Left lung (tissue), 14 donors: ENCODE measurements at places on chromosomes 12 and 14. TPM values are rescaled to one million over a fixed set of nuclear protein-coding genes. Genes with fewer than 3 reads are reported as not detected.

DNA sequence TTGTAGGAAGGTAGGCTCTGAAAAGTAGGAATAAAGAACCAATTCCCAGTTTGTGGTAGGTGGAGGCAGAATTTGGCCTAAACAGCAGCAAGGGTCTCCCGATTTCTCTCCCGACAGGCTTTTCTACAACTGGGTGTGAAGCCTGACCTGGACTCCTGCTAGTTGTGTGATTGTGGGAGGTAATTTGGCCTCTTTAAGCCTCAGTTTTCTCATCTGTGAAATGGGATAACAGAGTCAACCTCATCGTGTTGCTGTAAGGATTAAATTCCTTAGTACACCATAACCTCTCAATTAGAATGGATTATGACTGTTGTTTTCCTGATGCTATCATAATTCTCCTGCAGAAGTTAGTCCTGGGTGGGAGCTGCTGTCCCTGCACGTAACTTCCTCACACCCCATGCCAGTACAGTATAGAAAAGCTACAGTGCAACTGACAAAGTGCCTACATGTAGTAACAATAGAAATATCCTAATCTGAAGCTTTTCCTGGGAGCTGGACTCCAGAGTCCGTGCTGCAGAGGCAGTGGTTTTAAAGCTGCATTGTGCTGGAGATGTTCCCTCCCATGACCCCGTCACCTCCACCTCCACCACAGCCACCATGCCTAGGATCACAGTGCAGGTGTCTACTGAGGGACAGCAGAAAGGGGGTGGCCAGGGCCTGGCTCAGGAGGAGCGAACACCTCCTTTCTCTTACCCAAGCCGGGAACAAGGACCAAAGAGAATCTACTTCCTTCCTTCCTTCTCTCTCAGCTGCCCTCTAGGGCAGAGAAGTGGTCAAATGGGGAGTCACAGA, 76.5 kb downstream of the FBXL14 start:
- H3K36me3 ChIP-seq, result no peaks in the 10 kb centered on the region
- H3K27ac ChIP-seq, result no peak overlapping the region
- DNase-seq, result no peak
- no peak overlapping the region for H3K4me3 ChIP-seq

- no peak overlapping the region for H3K27ac ChIP-seq
- H3K4me1 ChIP-seq, result no peaks in the 10 kb centered on the region
- no peak overlapping the region for H3K4me3 ChIP-seq
Observed at GRCh38 chr12:42683933-42684801, 94.6 kb upstream of the PRICKLE1 start.

DNA sequence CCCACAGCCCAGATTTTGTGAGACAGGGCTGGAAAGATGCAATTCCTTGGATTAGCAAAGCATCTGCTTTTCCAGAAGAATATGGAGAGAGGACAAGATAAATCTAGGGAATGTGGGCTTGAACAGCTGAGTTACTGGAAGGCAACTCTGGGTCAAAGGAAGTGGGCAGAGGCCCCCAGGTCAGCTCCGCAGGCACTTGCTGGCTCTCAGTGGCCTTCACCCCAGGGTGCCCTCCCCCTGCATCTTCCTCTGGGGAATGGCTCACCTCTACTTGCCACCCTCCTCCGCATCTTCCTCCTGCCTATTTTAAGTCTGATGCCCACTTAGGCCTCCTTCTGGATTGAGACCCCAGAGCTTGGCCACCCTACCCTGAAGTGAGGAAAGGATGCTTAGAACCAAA, 10.5 kb upstream of the PNMA1 start:
- peak overlapping the region; percentile 80 for H3K27ac ChIP-seq
- H3K27me3 ChIP-seq, result no peaks in the 10 kb centered on the region
- H3K4me3 ChIP-seq, result no peak overlapping the region
- peaks cover 84% of the 10 kb centered on the region for H3K36me3 ChIP-seq
- peaks cover 59% of the 10 kb centered on the region for H3K4me1 ChIP-seq
- no peak for DNase-seq

- no peak overlapping the region for H3K27ac ChIP-seq
- no peaks in the 10 kb centered on the region for H3K27me3 ChIP-seq
- H3K4me3 ChIP-seq, result no peak overlapping the region
- peaks cover 83% of the 10 kb centered on the region for H3K36me3 ChIP-seq
- no peaks in the 10 kb centered on the region for H3K4me1 ChIP-seq
- DNase-seq, result no peak
Observed at GRCh38 chr14:39033371-39033770, 69.7 kb downstream of the SEC23A start.

DNA sequence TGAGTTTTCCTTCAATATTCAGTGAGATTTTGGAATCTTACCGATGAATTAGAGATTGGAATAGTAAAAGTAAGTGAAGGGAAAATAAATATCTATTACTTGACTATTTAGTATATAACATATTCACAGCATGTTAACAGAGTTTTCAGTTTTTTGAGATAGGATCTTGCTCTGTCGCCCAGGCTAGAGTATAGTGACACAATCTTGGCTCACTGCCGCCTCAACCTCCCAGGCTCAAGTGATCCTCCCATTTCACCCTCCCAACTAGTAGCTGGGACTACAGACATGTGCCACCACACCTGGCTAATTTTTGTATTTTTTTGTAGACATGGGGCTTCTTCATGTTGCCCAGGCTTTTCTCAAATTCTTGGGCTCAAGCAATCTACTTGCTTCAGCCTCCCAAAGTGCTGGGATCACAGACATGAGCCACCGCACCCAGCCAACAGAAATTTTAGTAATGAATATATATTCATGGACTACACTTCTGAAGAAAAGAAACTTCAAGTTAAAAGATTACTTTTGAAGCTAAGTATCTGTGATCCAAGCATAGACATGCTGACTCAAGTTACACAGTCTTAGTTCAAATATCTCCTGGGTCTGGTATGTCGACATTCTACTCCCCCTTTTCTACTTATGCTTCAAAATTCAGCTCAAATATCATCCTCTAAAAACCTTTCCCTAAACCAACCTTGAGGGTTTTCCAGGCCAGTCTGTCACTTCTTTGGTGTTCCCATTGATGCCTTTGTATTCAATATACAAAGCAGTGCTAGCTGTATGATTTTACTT, 13.8 kb downstream of the UBE2N start:
- no peaks in the 10 kb centered on the region for H3K36me3 ChIP-seq
- no peak for DNase-seq
- H3K27ac ChIP-seq, result no peak overlapping the region
- no peaks in the 10 kb centered on the region for H3K27me3 ChIP-seq
- H3K4me1 ChIP-seq, result peaks cover 71% of the 10 kb centered on the region

GRCh38 chr12:98228683-98229539, 286.5 kb upstream of the TMPO start:
- no peaks in the 10 kb centered on the region for H3K36me3 ChIP-seq
- H3K27me3 ChIP-seq, result no peaks in the 10 kb centered on the region
- DNase-seq, result no peak
- no peak overlapping the region for H3K27ac ChIP-seq
- no peaks in the 10 kb centered on the region for H3K4me1 ChIP-seq
- no peak overlapping the region for H3K4me3 ChIP-seq

Gene TCTN2
- total RNA-seq, result 12.6 TPM
